T-helper 2 cell (primary cell): ENCODE measurements at places on chromosomes 4 and X.

- no peak for DNase-seq
These were observed 651.9 kb upstream of the PCDH7 start for GRCh38 chr4:30068234-30068633.

- DNase-seq: no peak
These were observed 151.8 kb downstream of the SLC7A11 start for GRCh38 chr4:138090150-138090917.

GRCh38 chrX:109856974-109857373 lies 123.9 kb upstream of the ACSL4 start:
- DNase-seq: no peak

DNA sequence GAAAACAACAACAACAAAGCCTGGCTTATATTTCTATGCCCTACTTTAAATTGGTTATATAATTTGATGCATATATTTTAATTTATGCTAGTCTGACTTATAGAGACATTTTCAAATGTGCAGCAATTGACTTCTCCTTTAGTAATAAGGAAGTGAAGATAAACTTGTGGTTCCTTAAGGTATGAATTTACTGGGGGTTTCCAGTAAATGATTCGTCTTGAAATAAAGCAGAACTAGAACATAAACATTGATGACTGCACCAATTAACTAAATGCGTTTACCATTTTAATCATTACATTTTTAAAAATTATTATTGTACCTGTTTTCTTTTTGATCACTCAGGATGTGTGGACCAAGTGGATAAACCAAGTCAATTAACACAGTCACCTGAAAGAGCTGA lies 99.6 kb upstream of the CCSER1 start:
- DNase-seq: no peak

- no peak for DNase-seq
These were observed 34.5 kb downstream of the NSG1 start for GRCh38 chr4:4421356-4421755.

DNA sequence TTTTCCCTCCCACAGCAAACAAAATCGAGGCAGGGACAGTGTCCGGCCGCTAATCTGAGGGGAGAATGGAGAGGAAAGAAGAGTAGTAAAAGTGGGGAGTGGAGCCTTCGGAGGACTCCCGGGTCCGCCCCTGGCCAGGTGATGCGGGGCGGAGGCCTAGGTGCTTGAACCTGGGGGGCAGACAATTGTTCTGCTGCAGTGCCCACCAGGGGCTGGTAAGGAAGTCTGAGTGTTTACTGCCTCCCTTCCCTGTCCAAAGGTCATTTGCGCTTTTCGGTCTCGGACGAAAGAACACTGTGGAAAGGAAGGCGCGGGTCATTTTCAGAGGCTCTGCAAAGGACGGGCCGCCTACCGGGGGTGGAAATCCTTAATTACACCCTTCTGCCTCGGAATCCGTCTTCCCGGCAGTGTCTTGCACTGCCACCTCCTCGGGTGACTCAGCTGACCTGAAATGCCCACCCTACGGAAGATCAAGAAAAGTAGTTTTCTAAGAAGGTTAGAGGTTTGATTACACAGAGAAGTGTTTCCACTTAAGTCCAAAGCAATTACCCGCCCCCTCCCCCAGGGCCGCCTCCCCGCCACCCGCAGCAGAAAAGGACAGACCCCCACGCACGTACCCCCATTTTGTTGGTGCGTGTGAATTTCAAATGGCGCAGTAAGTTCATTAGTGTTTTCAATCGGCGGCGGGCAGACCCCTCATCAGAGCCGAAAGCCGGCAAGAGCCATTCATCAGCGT lies 99.9 kb upstream of the TENM3 start:
- no peak for DNase-seq

DNA sequence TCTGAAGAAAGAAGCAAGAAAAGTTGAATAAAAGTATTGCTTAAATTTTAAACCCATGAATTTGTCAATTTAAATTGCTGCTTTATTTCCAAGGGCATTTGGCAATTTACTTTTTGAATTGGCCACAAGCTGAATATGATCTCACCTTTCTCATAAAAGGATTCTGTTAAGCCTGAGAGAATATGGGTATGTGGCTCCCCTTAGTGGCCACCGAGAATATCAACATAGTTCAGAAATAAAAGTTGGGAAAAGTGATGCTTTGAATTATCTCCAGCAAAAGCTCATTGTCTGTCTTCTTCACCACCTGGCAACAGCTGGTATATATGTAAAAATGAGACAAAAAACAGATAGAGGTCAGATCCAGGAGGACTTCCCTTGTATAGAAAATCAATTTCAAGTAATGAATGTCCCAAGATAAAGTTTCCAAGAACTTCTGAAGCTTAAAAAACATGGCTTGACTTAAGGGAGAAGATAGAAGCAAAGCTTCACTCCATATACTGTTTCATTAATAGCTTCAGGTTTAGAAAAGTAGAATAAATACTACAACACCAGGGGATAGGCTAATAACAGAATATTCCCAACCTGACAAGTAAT lies 290.7 kb upstream of the FAM241A start:
- no peak for DNase-seq

DNA sequence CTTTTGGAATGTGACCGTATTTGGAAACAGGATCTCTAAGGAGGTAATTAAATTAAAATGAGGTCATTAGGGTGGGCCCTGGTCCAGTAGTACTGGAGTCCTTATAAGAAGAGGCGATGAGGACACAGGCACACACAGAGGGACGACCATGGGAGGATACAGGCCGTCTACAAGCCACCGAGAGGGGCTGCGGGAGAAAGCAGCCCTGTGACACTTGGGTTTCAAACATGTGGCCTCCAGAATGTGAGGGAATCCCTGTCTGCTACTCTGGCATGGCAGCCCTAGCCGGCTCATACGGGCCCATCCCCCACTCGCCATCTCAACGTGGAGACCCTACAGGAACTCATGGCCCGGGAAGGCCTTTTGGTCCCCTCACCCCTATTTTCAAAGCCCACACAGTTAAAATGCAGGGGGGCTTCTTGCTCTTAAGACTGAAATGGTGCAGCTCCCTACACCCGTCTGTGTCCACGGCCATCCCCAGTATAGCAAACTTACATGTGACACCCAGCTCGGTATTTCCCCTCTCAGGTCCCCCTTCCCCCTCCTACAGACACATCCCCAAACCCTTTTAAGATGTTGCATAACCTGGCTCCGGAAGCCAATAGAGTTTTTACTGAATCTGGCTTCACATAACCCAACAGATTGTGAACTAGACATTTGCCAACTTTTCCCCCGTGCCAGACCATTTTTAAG lies 124.1 kb upstream of the TBL1X start:
- no peak for DNase-seq

DNA sequence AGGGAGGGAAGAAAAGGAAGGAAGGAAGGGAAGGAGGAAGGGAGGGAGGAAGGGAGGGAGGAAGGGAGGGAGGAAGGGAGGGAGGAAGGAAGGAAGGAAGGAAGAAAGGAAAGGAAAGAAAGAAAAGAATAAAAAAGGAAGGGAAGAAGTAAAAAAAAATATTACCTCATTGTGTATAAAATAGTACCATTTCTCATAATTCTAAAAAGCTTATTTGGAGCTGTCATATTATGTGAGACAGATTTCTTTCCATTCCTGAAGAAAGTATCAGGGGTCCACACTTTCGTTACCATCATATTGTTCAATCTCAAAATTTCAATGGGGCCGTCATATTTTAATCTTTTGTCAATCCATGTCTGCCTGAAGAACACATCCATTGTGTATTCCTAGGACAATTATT lies 16.1 kb downstream of the GABRA4 start:
- no peak for DNase-seq

DNA sequence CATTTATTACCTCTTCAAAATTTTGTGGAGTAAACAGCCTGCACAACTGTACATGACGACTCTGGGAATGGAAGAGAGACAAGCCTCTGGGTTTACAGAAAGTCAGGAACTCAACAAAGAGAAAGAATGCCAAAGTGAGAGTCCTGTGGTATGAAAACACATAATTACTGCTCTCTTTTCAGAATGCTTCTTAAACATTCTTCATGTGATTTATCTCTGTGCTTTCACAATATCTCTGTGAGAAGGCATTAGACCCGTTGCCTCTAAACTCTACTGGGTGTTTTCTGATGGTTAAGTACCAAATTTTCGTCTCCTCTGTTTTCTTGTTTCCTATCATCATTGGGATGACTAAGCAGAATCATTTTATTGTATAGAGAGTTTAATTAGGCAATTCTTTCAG lies 966.6 kb upstream of the SLIT2 start:
- no peak for DNase-seq

GRCh38 chr4:3176367-3177229 lies 72.4 kb upstream of the MSANTD1 start:
- no peak for DNase-seq

DNA sequence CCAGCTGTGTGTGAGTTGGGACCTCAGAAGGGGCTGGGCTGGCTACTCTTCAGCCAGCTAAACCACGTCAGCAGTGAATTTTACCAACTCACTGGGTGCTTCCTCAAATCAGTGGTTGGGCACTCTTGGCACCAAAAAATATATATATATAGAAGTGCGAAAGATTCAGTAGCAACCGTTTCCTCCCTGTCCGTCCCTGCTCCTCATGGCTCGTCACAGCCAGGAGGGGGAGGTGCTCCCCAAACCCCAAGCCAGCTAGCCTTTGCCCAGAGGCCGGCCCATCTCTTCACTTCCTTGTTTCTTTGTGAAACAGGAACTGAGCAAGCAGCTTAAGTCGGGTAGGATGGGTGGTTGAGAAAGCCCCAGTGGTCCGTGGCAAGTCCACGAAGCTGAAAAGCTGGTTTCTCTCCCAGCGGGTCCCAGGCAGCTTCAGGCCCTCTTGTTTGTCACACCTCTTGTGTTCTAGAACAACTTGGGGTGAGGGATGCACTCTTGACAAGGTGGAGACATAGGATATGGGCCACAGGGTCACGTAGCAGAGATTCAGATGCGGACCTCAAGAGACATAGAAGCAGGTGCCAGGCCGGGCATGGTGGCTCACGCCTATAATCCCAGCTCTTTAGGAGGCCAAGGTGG lies 6.8 kb upstream of the SASH3 start:
- DNase-seq: peak; percentile 60

- DNase-seq: no peak
These were observed 18.8 kb downstream of the PPP2R3B start for GRCh38 chrX:367866-368265.

DNA sequence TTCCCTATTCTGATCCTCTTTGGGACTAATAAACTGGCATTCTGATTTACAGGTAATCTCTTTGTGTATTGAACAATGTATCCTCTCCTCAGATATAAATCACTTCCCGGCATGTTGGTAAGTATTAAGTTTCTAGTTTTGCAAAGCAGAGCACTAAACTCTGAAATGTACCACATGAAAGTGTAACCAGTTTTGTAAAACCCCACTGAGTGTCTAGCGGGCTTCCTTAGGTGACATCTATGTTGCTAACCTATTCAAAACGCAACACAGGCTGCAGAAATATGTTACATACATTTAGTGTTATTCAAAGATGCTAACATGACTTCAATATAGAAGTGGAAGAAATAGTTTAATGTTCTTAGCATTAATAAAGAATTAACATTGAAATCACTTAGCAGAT lies 25.2 kb downstream of the DNAJB14 start:
- DNase-seq: no peak

- DNase-seq: no peak
These were observed 44.6 kb upstream of the GYPA start for GRCh38 chr4:144185086-144185485.
